ENCODE measurements at places on chromosomes 16 and 17.

DNA sequence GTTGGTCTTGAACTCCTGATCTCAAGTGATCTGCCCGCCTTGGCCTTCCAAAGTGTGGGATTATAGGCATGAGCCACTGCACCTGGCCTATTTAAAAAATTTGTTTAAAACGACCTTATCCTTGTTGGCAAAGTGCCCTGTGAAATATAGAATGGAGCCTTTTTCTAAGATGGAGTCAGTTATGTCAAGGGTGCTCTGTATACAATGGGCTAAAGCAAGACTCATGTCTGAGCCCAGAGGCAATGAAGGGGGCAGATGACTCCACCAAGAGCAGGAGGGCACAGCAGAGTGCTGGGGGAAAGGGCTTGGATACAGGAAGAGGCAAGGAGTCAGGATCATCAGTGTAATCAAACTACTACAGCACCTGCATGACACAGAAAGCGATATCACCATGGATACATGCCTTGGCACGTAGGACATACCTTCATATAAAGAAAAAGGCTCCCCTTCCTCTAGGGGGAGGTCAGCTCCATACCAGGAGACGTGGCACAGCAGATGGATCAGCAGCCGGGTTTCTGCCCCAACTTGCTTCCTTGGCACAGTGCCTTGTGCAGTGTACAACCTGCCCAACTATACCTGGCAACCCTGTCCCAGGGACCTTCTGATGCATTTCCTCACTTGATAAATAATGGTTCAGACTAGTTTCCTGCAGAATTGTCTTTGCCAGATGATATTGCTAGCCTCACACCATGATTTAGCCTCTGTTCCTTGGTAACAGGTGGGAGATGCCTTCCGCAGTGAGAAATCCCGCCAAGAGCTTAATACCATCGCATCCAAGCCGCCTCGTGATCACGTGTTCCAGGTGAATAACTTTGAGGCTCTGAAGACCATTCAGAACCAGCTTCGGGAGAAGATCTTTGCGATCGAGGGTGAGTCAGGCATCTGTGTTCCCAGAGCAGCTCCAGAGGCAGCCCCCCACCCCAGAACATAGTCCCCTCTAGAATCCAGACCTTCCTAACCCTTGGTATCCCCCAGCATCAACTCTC is 15.3 kb downstream of the ITGAM start:
- no peak for DNase-seq

- no peak for DNase-seq
These were observed 394.1 kb upstream of the TNRC6C start for GRCh38 chr17:77564278-77564920.

DNA sequence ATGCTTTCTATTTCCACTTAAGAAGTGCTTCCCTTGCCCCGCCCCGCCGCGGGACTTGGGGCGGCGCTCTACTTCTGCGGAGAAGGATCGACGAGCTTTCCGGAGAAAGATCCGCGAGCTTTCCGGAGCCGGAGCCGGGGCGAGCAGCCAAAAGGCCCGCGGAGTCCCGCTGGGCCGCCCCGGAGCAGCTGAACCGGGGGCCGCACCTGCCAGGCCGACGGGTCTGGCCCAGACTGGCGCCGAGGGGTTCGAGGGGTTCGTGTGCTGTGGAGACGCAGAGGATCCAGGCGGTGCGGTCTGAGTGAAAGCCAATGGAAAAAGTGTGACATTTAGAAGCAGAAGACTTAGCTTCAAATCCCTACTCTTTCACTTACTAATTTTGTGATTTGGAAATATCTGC is 50.8 kb downstream of the TBC1D26 start:
- no peak for DNase-seq

- DNase-seq = peak; percentile 72
These were observed 722 bp upstream of the SLC38A10 start for GRCh38 chr17:81295676-81296381.

DNA sequence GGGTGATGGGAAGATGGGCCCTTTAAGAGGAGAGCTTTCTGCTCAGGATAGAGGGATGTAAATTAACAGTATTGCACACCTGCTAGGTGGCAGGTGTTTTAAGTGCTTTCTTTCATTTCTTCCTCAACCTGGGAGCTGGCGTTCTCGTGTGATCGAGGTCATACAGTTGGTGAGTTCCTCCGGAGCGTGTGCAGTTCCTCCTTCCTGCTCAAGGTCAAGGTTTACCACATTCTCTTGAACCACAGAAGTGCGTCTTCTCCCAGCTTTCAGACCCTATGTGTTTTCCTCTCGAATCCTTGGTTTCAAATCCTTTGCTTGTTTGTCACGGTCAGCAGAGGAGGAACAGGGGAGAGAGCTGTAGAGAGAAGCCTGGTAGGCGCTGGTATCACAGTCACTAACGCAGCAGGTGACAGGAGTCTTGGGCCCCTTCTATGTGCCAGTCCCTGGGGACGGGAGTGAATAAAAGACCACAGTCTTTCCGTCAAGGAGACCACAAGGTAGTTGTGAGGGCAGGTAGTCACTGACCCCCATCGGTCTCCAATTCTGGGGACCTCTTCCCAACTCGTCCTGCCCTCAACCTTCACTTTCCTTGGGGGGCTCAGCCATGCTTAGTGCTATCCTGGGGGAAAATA is 791 bp downstream of the DNAI2 start:
- DNase-seq = no peak

GRCh38 chr17:55110521-55110920 is 142.0 kb downstream of the STXBP4 start:
- no peak for DNase-seq

GRCh38 chr16:87692756-87693155 is 73.0 kb downstream of the KLHDC4 start:
- DNase-seq = no peak

All from activated CD4-positive, alpha-beta T cell treated with anti-CD3 and anti-CD28 coated beads, Interleukin-10, Interleukin-2, amounts not matched to agents 100 ng/mL and 50 ng/mL, durations not matched to agents 16 hours and 8 hours (primary cell).